ENCODE measurements at places on chromosomes 11 and 22.
A peak's percentile ranks its signal among the peaks of the same experiment; 100 is the strongest.

DNA sequence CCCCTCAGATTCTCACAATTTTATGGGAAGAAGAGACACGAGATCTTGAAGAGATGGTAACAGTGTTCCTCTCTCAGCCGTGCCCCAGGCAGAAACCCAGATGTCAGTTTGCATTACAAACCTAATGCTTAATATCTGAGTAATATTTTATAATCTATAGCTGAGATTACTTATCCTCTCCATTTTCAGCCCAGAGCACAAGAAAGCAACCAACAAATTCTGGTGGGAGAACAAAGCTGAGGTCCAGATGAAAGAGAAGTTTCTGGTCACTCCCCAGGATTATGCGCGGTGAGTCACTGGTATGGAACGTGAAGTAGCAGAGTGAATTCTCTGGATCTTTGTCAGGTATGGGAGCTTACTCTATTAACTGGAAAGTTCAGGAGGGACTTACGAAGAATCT, 884 bp downstream of the CENATAC start:
- no peak for DNase-seq

DNA sequence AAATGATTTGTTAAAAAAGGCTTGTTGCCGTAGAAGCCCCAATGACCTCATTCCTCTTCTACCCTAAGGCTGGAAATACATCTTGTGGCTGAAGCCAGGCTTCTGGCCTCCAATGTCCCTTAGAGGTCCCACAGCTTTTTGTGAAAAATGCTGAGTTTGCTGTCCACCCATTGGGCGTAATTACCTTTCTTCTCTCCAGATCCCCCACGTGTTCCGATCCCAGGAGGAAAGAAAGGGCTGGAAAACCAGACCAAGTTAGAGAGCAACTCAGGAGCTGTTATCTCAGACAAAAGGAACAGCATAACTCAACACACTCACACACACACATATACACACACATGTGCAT, 154.2 kb downstream of the MIAT start:
- DNase-seq, result no peak

- DNase-seq, result no peak
Measured at GRCh38 chr11:43558556-43559127, 121.9 kb upstream of the HSD17B12 start.

GRCh38 chr11:9784602-9785315, 120.9 kb downstream of the SWAP70 start:
- no peak for DNase-seq

- DNase-seq, result no peak
Measured at GRCh38 chr22:26708256-26709009, 51.0 kb downstream of the MIAT start.

DNA sequence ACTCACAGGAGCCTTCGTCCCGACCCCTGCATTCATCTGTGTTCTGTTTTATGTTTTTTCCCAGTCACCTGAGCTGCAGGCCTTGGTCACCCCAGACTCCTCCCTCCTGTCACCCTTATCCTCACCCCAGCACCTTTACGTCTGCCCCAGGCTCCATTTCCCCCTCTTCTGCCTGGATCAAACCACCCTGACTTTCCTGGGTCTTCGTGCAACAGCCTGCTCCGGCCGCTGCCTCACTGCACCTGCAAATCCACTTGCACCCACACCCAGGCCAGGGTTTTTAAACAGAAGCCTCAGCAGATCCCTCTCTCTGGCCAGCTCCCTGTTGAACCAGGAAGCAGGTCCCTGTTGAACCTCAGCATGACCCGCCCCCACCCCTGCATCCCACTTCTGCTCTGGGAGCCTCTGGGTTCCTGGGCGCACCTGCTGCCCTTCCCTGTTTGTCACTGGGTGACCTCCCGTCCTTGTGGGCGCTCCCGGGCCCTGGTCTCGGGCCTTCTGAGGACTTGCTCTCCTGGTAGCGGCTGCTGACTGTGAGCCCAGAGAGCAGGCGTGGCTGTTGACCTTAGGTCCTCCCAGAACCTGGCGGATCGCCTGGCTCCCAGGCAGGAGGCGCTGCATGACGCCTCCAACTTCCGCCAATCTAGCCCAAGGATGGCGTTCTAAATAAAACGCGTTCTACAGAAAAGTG, 12.8 kb downstream of the MAPK8IP2 start:
- DNase-seq, result no peak

- no peak for DNase-seq
Measured at GRCh38 chr11:22456993-22457762, 119.0 kb downstream of the SLC17A6 start.

DNA sequence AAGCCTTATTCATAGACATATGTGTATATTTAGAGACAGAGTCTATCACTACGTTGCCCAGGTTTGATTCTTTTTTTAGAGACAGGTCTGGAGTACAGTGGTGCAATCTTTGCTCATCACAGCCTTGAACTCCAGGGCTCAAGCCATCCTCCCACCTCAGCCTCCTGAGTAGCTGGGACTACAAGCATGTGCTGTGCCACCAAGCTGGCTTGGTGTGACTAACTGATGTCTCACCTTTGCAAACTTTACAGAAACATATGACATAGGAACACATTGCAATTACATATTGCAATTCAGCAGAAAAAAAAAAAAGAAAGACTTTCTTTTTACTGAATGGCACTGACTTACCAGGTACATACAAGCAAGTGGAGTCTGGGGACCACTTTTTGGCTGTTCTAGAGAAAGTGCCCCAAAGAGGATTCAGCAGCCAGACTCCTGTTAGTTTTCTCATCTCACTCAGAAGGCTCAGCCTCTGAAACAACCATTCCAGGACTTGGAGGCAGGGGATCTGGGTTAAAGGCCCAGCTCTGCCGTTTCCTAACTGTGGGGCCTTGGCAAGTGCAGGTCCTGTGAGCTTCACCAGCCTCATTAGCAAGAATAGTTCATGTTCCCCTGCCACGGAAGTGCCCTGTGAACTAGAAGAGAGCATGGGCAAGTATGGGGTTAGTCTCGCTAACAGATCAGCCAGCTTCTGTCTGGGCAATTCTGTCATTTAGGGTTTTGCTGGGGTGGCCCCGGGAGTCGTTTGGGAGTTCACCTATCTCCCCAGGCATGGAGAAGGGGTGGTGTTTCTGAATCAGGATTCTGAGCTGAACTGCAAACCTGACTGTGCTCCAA, 11.3 kb upstream of the NFAM1 start:
- no peak for DNase-seq

DNA sequence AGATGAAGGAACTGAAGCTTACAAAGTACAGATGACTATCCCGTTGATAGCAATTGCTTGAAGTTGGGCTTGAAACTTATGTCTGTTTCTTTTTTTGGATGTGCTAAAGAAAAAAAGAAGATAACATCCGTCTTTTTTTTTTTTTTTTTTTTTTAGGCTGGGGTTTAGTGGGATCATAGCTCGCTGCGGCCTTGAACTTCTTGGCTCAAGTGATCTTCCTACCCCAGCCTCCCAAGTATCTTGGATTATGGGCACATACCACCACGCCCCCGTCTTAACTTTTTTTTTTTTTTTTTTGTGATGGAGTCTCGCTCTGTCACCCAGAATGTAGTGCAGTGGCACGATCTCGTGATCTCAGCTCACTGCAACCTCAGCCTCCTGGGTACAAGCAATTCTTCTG, 40.8 kb upstream of the SCN3B start:
- DNase-seq, result no peak

- DNase-seq, result peak; percentile 29
Measured at GRCh38 chr22:23772649-23773473, at the start of gene MMP11. MMP11 (plus strand) TSS chr22:23772849; CDS start chr22:23772871, 22 bp downstream.

- no peak for DNase-seq
Measured at GRCh38 chr22:49948958-49949913, 11.3 kb upstream of the PIM3 start.

DNA sequence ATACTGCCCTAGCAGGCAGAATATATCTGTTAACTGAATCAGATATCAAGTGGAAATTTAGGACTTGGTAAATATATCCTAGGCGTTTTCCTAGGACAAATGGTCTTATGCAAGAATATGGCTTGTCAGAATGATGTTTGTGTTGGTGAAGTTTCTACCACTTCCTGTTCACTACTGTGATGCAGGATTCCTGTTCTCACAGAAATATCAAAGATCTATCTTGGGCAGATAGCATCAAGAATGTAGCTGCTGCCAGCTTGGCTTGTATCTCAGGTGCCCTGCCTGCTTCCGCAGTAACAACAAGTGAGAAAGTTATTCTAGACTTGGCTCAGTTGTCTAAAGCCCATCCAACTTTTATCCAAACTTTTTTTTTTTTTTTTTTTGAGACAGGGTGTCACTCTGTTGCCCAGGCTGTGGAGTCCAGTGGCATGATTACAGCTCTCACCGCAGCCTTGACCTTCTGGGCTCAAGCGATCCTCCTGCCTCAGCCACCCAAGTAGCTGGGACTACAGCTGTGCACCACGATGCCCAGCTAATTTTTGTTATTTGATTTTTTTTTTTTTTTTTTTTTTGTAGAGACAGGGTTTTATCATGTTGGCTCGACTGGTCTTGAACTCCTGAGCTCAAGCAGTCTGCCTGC, 61.3 kb downstream of the PPME1 start:
- no peak for DNase-seq

DNA sequence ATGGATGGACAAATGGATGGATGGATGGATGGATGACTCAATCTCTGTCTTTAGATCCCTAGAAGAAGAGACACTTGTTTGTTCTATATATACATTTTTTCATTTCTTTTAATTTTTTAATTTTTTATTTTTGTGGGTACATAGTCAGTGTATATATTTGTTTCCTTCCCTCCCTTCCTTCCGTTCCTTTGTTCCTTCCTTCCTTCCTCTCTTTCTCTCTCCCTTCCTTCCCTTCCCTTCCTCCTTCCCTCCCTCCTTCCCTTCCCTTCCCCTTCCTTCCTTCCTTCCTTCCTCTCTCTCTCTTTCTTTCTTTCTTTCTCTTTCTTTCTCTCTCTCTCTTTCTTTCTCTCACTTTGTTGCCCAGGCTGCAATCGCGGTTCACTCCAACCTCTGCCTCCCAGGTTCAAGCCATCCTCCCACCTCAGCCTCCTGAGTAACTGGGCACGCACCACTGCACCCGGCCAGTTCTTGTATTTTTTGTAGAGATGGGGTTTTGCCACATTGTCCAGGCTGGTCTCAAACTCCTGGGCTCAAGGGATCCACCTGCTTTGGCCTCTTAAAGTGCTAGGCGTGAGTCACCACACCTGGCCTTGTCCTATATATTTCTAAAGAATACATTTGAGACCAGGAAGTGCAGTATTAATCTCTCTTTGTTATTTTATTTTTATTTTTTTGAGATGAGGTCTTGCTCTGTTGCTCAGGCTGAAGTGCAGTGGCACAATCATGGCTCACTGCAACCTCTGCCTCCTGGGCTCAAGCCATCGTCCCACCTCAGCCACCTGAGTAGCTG, 42.5 kb upstream of the AQP11 start:
- no peak for DNase-seq

- DNase-seq, result no peak
Measured at GRCh38 chr11:859394-860131, 16.9 kb downstream of the TSPAN4 start.

GRCh38 chr11:36508743-36509142, 1.3 kb downstream of the TRAF6 start:
- no peak for DNase-seq
